ENCODE measurements at places on chromosomes 16 and 17.

GRCh38 chr16:81861915-81862314, 82.8 kb downstream of the PLCG2 start:
- no peak for DNase-seq

DNA sequence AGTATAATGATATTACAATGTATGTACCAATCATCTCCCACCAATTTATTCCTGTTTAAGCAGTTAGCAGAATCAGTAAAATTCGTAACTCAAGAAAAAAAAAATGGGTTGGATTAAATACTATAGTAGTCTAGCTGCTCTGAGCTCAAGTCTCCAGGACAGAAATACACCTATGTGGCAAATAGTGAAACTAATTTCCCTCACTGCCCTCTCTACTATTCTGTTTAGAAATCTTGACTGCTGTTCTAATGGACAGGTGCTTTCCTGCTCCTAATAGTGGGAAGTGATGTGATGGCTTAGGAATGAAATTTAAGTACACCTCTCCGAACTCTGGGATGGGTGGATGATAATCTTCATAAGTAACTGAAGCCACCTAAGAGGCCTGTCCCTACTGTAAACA, 175.7 kb downstream of the KCNJ2 start:
- DNase-seq: no peak

DNA sequence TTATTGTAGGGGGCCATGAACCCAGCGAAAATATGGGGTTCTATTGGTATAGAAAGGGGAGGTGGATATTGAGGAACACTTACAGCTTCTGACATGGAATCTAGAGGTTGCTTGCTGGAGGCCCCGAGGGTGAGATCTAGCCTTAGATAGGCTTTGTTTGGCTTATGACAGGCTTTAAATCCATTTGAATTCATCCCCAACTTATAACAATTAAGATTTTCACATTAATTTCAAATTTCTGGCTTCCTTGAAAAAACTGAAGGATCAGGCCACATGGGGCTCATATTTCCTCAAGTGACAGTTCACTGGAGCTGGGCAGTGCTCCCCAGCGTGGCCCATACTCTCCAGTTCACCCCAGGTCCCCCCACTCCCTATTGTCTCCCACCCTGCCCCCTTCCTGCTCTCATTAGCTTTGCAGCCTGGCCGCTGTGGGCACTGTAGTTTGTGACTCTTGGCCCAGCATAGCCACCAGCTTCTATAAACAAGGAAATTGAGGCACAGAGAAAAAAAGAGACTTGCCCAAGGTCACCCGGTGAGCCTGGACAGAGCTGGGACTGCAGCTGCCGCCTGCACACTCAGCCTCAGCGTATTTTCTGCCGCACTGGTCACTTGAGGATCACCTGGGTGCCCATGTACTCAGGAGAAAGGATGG, 19.8 kb upstream of the ADGRG1 start:
- DNase-seq: no peak

DNA sequence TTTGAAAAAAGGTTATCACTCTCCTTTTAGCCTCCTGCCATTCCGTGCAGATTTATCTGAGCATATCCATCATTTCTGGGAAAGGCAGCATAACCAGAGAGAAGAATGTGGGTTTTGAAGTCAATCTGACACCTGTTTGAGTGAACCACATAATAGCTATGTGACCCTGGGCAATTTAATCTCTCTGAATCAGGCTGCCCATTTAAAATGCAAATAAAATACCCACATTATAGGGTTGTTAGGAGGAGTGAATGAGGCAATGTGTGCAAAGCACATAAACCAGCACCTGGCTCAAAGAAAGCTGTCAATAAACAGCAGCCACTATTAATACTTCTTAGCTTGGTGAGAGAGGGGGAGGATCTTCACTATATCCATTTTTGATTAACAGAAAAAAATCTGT, 88.0 kb downstream of the CACNG1 start:
- no peak for DNase-seq

GRCh38 chr17:40511136-40511535, 9.7 kb upstream of the TNS4 start:
- no peak for DNase-seq

GRCh38 chr17:4344926-4345325, 21.5 kb downstream of the UBE2G1 start:
- no peak for DNase-seq

GRCh38 chr17:60641810-60642220, 35.8 kb upstream of the BCAS3 start:
- no peak for DNase-seq
